Activated naive CD4-positive, alpha-beta T cell treated with anti-CD3 and anti-CD28 coated beads for 36 hours (primary cell): ENCODE measurements at places on chromosomes 7 and 10. TPM values are rescaled to one million over a fixed set of nuclear protein-coding genes. Genes with fewer than 3 reads are reported as not detected.

C7orf25 gene
- 2.0 TPM for total RNA-seq

FAM171A1 gene
- total RNA-seq: 4.8 TPM

SAMD9 gene
- total RNA-seq: 3.1 TPM

RSU1 gene
- total RNA-seq: 45.1 TPM

CXCL12 gene
- not detected for total RNA-seq

CTAGE4 gene
- 2.2 TPM for total RNA-seq

NPC1L1 gene
- not detected for total RNA-seq

GSTO2 gene
- total RNA-seq: 3.0 TPM

INMT gene
- total RNA-seq: not detected

HNRNPA2B1 gene
- 950 TPM for total RNA-seq

NXPH1 gene
- total RNA-seq: not detected

UMAD1 gene
- 14.3 TPM for total RNA-seq

EVX1 gene
- total RNA-seq: not detected

GBX1 gene
- not detected for total RNA-seq

ZNF789 gene
- total RNA-seq: 9.8 TPM
